ENCODE measurements at places on chromosomes 6 and 20. TPM values are rescaled to one million over a fixed set of nuclear protein-coding genes. Genes with fewer than 3 reads are reported as not detected.

DNA sequence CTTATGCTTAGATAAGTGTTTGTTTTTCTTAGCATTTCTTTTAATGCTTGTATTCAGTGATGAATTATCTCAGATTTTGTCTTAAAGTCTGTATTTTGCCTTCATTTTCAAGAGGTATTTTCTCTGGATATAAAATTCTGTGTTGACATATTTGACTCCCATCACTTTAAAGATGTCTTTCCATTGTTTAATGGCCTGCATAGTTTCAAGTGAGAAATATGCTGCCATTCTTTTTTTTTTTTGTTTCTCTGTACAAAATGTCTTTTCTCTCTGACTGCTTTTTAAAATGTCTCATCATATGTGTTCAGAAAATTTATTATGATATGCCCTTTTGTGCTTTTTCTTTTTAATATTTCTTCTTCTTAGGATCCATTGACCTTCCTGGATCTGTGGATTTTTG lies 578.0 kb upstream of the NOX3 start:
- no peak for DNase-seq

SERINC3 gene
- 61.6 TPM for total RNA-seq

GPR63 gene
- total RNA-seq = 1.6 TPM

DNA sequence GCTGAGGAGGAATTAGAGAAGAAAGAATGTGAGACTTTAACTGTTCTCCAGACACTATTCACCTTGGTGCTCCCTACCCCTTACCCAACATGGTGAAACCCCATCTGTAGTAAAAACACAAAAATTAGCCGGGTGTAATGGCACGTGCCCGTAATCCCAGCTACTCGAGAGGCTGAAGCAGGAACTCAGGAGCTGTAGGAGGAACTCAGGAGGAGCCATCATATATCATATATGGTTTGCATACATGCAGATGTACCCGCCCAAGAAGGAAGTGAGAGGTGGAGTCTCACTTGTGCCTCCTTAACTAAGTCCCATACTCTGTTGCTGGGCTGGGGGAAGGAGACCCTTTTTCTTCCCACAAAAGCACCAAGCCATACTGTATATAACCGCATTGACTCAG lies 35.5 kb upstream of the ME1 start:
- DNase-seq = no peak

PACRG gene
- total RNA-seq = not detected

DNA sequence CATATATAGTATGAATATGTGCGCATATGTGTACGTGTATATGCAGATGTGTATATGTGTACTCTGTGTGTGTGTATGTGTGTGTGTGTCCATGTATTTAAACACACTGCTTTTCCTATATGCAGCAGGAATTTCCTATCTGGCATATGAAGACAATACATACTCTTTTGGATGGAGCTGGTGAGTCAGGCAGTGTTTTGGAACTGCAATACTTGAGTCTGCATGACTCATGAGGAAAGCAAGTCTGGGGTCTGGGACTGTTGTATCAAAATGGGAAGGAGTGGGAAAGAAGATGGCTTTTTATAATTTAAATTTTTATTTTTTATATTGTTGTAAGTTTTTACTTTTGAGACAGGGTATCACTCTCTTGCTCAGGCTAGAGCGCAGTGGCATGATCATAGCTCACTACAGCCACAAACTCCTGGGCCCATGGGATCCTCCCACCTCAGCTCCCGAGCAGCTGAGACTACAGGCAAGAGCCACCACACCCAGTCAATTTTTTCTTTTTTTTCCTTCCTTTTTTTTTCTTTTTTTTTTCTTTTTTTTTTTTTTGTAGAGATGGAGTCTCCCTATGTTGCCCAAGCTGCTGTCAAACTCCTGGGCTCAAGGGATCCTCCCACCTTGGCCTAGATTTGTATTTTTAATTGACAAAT lies 72.2 kb downstream of the ATXN1 start:
- DNase-seq = no peak

GRCh38 chr20:951384-952169 lies 35.4 kb upstream of the ANGPT4 start:
- no peak for DNase-seq
